Activated CD4-positive, alpha-beta T cell treated with anti-CD3 and anti-CD28 coated beads for 24 hours (primary cell): ENCODE measurements at places on chromosomes 3 and 15.

GRCh38 chr3:85539232-85539631, 580.4 kb downstream of the CADM2 start:
- DNase-seq = no peak

- DNase-seq = no peak
Measured at GRCh38 chr3:105042586-105042985, 324.1 kb upstream of the ALCAM start.

GRCh38 chr3:37905346-37905745, 43.7 kb downstream of the CTDSPL start:
- DNase-seq = no peak

DNA sequence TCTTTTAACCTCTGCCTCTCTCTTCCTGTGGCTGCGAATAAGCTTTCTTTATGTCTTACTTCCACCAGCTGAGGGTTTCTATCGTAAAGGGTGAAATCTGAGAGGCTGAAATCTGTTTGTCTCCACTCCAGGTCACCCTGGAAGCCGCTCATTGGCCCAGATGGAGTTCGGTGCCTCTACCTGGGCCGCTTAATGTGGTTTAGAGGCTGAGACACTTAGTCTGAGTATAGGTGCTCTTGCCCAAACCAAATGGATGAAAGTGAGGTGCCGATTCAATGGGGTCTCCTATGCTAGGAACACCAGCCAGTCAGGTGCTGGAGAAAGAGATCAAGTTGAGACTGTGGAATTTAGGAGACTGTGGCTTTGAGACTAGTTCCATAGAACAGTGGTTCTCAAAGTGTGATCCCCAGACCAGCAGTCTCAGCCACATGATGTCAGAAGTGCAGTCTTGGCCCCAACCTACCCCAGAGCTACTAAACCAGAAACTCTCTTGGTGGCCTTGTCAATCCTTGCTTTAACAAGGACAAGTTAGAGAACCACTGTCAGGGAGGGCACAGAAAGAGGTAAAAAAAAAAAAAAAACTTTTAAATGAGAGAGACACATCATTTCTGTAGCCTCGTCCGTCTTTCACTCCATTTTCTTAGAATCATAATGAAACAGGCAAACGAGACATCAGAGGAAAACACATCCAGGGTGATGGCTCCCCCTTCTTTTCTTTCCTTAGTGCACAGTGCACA, 54.9 kb upstream of the CCR2 start:
- no peak for DNase-seq

- DNase-seq = no peak
Measured at GRCh38 chr3:147613725-147614124, 204.6 kb downstream of the ZIC1 start.

DNA sequence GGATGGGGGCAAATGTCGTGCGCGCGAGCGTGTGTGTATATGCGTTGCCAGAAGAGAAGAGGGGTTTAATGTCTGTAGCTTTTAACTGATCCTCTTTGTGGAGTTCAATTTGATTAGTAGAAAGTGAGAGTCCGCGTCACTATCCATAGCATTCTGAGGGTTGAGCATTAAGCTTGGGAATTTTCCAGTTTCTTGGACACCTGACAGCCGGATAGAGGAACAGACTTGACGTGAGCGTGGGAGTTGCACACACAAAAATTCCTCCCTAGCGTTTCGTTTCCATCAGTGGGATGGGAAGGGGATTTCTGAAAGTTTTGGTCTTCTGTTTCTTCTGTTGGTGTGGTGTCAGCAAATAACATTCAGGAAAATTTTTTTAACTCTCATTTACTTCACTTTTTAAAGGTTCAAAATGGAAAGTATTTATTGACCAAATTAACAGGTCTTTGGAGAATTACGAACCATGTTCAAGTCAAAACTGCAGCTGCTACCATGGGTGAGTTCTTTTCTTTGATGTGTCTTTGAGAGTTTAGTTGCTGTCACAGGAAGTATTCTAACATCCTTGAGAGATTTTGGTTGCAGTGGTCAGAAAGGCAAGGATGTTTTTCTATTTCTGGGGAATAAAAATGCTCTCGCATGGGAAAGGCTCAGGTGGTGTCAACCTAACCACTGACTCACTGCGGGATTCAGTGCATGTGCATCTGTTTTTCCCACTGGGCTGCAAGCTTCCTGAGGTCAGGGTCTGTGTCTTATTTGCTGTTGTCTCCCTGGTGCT, 841 bp downstream of the POGLUT1 start:
- DNase-seq = no peak

DNA sequence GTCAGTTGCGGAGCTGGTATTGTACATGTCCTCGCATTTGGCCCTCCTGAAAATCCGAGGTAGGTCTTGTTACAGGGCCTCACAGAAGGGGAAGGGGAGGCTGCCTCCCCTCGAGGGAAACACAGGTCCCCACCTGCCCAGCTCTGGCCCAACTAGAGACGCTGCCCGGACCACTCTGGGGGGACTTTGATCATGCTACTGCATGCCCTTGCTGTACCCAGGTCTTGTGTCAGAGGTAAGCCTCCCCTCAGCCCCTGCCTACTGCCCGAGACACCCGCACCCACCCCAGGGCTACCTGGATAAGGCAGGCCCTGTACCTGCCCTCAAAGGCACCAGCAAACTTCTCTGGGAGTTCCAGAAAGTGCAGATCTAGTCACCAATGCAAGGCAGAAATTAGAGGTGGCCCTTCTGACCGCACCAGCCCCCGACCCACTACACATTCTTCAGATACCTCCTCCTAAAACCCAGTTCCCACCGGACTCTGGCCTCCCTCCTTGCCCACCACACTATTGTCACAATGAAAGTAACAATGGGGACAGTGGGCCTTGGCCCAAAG, 981 bp upstream of the SCAP start:
- DNase-seq = no peak

DNA sequence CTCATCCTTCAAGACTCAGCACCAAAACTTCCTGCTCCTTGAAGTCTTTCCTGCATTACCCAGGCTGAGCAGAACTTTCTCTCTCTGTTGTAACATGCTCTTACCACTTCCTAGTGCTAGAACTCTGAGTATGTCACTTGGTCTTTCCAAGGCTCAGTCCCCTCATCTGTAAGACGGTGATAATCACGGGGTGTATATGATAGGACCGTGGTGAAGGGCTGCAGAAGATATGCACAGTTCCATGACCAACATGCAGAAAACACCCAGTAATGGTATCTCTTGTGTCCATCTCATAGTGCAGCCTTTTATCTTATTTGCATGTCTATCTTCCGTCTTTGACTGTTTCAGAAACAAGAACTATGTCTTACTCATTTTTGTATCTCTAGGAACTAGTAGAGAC, 154.5 kb downstream of the ZNF621 start:
- DNase-seq = no peak

DNA sequence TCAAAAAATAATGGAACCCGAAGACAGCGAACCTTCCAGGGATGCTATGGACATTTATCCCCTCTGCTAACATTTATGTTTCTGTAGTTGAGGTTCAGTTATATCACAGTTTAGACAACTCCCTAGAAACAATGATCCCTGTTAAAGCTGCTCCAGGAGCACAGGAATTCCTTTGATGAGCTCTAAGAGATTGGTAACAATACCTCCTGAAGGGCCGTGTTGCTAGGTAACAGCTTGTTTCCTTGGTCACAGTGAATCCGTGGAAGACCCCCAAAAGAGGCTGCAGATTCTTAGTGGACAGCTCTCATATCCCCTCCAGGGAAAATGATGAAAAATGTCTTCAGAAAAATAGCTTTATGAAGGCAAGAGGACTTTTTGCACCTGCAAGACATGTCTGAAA, 160.2 kb downstream of the SERPINI1 start:
- no peak for DNase-seq

- no peak for DNase-seq
Measured at GRCh38 chr15:94683902-94684301, 452.5 kb downstream of the MCTP2 start.

GRCh38 chr15:56963126-56963525, 44.7 kb downstream of the TCF12 start:
- no peak for DNase-seq

DNA sequence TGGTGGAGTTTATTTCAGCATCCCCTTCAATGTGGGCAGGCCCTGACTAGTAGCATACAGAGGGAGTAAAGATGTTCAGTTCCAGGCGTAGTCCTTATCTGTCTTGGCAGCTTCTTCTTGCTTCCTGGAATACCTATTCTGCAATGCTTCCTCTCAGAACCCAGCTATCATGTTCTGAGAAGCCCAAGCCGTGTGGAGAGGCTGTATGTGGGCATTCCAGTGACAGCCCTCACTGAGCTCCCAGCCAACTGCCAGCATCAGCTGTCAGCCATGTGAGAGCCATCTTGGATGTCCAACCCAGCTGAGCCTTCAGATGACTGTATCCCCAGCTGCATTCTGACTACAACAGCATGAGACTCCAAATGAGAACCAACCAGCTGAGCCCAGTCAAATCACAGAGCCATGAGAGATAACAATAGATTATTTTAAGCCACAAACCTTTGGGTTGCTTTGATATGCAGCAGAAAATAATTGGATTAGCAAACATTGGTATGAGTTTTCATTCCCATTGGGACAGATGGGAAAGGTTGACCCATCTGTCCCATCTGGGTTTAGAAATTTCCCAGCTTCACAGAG, 8.4 kb upstream of the CMTM7 start:
- DNase-seq = no peak

- no peak for DNase-seq
Measured at GRCh38 chr15:66631616-66632263, 65.9 kb upstream of the LCTL start.

GRCh38 chr15:43930556-43930955, 103.8 kb downstream of the WDR76 start:
- no peak for DNase-seq

GRCh38 chr3:37255990-37256308, 81.6 kb upstream of the LRRFIP2 start:
- DNase-seq = no peak

GRCh38 chr3:13125092-13126015, 52.1 kb upstream of the IQSEC1 start:
- DNase-seq = no peak

GRCh38 chr3:128521715-128522114, 28.7 kb upstream of the GATA2 start:
- no peak for DNase-seq

DNA sequence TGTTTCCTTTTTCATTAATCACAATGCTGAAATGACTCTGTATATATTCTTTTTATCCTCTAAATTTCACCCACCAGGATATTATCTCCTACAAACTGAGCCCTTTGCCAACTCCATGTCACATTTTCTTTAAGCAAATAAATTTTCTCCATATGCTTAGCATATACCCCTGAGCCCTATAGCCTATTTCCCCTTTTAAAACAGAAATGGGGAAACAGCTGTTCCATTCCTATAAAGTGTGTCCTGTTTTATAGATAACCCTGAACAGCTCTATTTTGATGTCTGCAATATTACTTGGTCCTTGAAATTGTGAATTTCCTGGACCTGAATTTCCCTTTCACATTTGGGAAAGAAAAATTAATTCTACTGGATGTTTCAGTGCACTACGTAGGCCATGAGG, 15.6 kb upstream of the FILIP1L start:
- DNase-seq = no peak

DNA sequence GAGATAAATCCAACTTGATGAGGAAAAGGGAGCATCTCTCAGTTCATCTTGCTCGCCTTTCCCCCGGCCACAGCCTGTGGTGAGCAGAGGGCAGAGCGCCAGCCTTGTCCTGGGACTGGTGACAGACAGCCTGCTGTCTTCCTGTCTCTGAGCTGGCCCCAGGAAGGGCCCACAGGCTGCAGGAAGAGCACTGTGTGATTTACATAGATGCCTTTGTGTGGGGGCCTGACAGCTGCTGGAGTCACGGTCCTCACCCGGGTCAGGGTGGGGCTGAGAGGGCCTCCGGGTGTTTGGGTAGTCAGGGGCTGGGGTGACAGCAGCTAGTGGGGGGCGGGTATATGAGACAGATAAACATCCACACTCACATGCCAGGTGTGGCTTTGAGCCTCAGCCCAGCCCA, 29.3 kb downstream of the PLA2G4D start:
- DNase-seq = no peak

DNA sequence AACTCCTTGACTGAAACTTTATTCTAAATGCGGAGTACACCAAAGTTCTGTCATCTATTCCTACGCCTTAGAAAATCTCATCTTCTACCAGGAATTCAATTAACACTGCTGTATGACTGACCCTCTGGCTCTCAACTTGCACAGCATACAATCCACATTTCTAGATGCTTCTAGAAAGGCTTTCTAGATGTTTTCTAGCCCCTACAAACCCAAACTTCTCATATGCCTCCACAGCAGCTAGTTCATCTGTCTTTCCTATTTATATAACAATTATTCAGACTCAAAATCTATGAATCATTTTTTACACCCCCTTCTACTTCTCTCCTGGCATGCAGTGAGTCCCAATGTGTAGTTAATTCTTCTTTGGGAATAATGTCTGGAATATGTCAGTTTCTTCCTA, 13.2 kb downstream of the INO80 start:
- no peak for DNase-seq

GRCh38 chr15:43893956-43894355, 67.2 kb downstream of the WDR76 start:
- no peak for DNase-seq
